ENCODE measurements at places on chromosomes 1 and 21. TPM values are rescaled to one million over a fixed set of nuclear protein-coding genes. Genes with fewer than 3 reads are reported as not detected.
A peak's percentile ranks its signal among the peaks of the same experiment; 100 is the strongest.

DNA sequence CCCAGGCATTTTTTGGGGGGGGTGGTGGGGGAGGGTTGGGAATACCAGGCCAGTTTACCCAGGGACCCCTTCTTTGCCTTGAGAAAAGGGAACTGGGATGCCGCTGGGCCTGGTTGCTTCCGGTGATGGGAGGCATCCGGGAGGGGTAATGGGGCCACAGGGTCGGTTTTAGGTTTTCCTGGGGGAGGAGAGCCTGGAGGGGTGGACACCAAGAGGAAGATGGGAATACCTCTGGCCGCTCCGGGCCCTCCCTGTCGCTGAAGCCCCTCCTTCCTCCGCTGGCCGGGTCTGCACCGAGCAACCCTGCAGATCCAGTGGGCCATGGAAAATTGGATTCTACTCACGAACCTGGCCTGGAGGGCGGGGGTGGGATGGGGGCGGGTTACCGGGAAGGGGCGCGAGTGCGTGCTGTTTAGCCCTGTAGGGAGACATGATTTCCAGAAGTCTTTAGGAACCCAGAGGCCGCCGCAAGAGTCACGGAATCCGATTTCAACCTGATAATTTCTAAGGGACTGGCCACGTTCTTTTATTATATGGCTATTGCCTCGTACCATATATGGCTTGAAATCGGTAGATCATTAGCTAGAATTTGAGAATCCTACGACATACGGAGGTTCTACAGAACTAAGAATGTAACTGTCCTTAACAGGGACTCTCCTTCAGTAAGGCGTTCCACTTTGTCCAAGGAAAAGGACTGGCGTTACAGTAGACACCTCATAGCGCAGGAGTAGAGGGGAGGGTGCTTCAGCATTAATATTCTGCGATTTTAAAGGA, 749 bp downstream of the AKIRIN1 start:
- no peak for DNase-seq

Gene TAS1R3
- total RNA-seq, result not detected

Gene PGLYRP3
- not detected for total RNA-seq

DNA sequence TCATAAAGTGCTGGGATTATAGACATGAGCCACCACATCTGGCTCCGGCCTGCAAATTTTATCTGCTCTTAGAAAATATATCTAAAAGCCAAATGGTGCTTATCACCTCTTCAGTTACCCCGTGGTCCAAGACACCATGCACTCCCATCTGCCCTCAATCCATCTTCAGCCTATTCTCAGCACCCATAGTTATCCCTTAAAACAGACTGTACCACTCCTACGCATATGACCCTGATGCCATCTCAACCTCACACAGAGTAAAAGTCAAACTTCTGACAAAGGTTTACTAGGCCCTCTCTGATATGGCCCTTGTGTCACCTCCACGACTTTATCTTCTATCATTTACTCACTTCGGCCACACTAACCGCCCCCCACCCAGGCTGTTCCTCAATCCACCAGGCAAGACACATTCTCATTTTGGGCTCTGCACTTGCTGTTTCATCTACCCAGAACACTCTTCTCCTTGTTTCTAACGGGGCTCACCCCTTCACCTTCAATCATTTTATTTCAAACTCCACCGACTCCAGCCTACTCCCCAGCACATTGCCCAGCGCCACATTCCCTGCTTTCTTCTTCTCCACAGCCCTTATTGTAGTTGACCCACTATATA, 33.0 kb downstream of the USP48 start:
- DNase-seq, result no peak

DNA sequence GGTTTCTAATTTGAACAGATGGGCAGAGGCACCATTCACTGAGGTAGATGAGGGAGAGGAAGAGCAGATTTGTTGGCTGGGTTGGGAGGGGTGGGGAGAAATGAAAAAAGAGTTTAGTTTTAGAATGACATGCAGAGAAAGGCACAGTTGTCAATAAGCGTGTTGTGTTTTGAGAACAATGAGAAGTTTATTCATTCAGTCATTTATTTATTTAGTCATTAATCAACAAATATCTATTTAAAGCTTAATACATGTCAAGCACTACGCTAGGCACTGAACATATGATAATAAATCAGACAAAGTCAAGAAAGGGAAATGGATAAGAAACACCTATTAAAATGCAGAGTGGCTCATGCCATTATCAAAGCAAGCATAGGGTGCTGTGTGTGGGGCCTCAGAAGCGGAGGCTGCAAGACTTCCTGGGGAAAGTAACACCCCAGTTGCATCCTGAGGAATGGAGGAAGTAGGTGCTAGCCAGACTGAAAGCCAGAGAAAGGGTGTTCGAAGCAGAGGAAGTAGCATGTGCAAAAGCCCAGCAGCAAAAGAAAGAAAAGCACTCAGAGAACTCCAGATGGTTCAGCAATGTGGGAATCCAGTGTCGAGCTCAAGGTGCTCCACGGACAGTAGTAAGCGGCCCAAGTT, 114.1 kb downstream of the RNF220 start:
- DNase-seq, result no peak

- DNase-seq, result no peak
Observed at GRCh38 chr1:186187601-186188000, 187.5 kb downstream of the TPR start.

Gene SLC6A17
- 0.50 TPM for total RNA-seq

GRCh38 chr1:246629030-246629429, 62.8 kb downstream of the CNST start:
- DNase-seq, result no peak

Gene HPDL
- total RNA-seq, result 0.19 TPM

Gene SLAMF7
- 0.06 TPM for total RNA-seq

Gene RGS13
- 2.5 TPM for total RNA-seq

DNA sequence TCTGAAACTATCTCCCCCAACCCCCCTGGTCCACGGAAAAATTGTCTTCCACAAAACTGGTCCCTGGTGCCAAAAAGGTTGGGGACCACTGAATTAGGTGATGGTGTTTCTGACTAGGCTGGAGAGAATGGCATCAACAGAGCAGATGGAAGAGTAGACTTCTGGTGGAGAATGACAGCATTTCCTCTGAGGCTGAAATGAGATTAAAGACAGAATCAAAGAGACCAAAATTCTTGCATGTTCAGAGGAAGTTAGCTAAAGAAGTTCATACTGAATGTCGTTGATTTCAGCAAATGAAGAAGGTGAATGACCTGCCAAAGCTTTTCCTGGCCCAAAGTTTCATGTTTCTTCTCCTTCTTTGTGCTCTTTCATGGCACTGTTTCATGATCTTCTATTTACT, 188.2 kb upstream of the RUNX1 start:
- no peak for DNase-seq

Gene KCNH1
- 0.11 TPM for total RNA-seq

DNA sequence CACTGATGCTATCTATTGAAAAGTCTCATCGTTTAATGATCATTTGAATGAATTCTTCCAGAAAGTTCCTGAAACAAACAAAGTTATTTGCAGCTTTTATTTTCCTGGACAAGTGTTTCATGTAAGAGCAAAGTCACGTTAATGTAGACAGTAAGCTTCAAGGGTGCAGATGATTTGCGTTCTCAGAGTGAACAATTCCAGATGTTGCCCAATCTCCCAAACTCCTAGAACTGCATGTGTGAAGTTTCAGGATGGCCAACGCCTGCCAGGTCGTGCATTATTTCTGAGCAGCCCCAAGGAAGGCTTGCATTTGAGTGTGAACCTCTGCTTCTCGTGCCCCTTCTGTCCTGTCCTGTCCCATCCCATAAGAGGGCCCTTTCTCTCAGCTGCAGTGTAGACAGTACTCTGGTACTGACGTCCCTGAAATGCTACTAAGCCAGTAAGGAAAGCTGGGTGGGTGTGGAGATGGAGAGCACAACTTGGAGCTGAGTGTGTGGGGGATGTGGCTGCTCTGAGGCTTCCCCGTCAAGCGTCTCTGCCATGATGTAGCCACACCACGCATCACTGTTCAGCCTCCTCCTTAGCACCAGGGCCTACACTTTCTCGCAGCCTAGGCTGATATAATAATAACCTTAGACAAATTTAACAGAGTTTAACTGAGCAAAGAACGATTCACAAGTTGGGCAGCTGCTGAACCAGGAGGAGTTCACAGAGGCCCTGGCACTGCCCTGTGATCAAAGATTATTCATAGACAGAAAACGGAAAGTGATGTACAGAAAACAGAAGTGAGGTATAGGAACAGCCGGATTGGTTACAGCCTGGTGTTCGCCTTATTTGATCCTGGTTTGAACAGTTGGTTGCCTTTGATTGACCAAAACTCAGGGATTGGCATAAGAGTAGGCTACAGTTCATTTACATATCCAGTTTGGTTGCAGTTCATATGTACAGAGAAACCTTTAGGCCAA, 50.4 kb downstream of the RHOU start:
- DNase-seq, result no peak

DNA sequence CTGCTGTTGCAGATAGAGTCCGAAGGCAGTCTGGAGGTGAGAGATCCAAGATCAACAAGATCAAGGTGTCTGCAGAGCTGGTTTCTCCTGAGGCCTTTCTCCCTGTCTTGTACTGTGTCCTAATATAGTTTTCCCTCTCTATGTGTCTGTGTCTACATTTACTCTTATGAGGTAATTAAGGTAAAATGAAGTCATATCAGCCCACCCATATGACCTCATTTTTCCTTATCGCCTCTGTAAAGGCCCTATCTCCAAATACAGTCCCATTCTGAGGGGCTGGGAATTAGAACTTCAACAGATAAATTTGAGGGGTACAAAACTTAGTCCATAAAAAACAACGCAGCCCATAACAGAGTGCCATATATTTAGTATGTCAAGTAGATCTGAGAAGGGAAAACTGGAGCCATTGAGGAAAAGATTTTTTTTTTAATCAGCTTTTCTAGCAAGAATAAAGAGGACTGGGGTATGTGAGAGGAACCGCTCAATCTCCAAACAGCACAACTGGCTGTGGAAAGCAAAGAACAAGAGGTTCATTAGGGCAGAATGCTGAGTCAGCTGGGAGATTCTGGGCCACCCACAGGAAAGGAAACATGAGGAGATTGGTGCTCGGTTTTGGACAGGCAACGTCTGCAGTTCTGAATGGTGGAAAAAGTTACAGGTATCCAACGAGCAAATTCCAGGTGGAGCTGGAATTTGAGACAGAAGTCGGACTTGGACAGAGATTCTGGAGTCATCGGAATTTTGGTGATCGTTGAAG, 65.7 kb downstream of the MAP3K21 start:
- no peak for DNase-seq

GRCh38 chr1:111691886-111692285, 47.3 kb downstream of the INKA2 start:
- DNase-seq, result no peak

DNA sequence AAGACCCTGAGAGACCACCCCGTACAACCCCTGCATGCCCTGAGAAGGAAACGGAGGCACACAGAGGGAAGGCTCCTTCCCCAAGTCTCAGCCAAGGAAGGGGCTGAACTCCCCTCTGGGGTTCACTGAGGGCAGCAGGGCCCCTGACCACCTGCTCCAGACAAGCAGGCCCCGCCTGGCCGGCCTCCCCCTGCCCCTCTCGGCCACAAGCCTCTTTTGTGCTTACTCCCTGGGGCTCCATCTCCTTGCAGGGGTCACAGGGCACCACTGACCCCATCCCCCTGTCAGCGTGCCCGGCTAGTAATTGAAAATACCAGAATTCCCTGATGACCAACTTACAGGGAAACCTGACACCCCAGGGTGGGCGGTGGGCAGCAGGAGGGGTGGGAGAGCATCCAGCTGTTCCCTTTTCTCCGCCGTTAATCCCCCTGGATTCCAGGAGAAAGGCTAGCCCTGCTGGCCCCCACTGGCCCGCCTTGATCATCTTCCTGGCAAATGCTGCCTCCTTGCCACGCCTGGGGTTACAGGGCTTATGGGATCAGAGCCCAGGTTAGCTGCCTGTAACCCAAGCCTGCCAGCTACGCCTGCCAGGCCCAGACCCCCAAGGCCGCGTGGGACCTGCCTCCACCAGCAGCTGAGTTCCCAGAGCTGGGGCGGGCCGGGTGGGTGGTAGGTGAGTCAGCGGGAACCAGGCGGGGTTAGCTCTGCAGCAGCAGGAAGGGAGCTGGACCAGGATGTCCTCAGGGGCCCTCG, 96.1 kb downstream of the LACTBL1 start:
- no peak for DNase-seq

DNA sequence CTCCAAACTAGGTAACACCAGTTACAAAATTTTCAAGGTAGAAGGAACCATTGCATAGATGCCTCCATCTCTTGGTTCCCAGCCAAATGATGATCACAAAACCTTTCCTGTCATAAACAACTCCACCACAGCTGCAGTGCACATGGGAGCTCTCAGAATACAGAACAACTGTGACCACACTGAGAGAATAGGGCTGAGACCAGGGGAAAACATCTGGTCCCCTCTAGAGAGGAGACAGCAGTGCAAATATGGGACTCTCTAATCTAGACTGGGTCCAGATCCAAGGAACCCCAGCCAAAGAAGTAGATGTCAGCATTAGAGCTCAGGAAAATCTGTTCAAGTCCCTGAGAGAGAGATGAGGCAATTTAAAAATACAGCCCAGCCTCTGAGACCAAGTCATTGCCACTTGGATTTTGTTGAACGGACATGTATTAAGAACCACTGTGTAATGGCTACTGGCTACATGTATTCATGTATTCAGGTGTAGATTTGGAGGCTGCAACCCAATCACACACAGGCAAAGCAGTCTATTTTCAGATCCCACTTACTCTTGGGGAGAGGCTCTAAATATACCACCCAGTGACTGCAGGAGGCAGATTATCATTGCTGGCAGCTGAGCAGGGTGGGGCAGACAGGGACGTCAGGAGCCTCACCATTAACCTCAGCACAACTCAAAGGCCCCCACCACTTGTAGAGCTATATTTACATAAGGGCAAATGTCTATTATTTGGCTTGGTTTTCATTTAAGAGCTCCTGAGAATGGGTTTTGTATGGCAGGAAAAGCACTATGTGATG, 7.6 kb upstream of the RXRG start:
- peak; percentile 74 for DNase-seq

- DNase-seq, result peak; percentile 85
Observed at GRCh38 chr1:4178501-4179113, 278.5 kb upstream of the C1orf174 start.

GRCh38 chr1:47676311-47677054, 238.6 kb downstream of the FOXD2 start:
- DNase-seq, result no peak

GRCh38 chr1:75170981-75171380, 36.8 kb downstream of the LHX8 start:
- no peak for DNase-seq

Gene FCRL4
- total RNA-seq, result not detected

GRCh38 chr1:29417147-29417858, 181.0 kb downstream of the PTPRU start:
- DNase-seq, result no peak

GRCh38 chr1:107342316-107342715, 201.5 kb downstream of the NTNG1 start:
- no peak for DNase-seq
